T-helper 1 cell (primary cell): ENCODE measurements at places on chromosomes 3 and 15.

DNA sequence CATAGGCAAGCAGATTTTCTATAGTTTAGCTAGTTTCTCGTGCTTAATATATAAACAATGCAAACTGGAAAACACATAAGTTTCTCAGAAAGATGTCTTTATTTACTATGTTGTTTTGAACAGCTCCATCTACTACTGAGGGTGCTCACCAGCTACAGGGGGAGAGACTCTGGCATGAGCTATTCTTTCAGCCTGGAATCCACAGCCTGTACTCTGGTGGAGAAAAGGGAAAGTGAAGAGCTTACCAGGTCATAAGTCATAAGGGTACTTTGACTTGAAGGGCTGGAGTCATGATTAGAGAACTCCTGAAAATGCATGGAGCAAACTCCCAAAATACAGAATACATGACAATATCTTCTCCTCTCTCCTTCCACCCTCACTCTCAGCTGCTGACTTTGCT, 4.4 kb upstream of the AVEN start:
- no peak for DNase-seq

- no peak for DNase-seq
Measured at GRCh38 chr3:153216928-153217327, 54.9 kb downstream of the RAP2B start.

GRCh38 chr15:100735129-100736053, 133.0 kb downstream of the ASB7 start:
- no peak for DNase-seq

- DNase-seq: no peak
Measured at GRCh38 chr3:141065258-141065657, 14.1 kb downstream of the SPSB4 start.

DNA sequence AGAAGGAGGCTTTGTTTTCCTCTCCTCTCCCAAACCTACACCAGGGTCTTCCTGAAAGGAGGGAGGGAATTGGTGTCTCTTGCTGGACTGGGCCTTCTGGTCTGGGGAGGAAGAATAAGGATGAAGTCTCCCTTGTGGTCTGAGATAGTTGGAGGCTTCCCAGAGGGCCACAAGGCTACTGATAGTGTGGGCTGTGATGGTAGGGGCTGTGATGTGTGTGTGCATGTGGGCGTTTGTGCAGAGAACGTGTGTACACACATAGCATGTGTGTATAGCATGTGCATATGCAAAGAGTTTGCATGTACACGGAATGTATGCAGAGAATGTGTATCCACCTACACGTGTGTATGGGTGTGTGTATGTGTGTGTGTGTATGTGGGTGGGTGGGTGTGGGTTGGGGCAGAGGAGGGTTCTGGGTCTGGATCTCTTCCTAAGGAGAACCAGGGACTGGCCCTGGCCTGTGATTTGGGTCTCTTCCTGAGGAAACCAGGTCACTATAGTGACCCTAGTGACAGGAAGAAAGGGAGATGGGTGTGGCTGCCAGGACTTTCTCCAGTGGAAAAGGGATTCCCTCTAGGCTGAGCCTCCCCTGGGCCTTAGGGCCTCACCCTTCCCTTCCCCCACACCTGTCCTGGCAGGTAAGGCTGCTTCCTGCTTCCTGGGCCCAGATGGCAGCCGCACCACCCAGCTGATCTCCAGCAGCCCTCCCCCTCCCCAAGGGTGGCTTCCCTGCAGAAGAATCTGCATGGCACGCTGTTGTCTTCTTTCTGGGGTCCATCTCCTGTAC, 1.7 kb downstream of the FLNB start:
- no peak for DNase-seq

DNA sequence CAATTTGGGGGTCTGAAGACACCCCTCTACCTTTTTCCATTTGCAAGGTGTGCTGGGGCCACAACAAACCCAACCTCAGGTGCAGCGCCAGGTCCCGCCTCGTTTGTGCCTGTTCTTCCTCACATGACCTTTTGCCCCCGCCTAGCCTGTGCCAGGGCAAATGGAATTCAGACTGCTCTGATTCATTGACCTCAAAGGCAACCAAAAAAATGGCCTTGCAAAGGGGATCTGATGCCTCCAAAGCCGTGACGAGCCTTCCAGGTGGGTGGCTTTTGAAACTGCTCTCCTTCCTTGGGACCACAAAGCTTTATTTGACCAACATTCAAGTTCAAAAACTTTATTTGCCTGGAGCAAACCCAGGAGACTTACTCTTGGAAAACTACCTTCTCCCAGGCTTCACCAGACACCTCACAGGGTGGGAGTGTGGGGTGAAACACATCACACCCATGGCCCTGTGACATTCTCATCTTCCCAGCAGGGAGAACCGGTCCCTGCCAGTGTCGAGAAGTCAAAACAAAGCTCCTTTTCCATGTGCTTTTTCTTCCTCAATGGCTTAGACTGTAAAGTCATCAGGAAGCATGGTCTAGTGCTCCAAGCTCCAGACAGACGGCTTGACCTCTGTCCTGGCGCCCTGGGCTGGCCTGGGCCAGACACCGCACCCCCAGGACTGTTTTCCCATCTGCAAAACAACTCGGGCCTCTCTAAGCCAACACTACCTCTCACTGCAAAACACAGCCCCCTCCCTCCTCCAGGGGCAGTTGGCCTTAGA, 103.9 kb upstream of the HES1 start:
- DNase-seq: no peak
